Upper lobe of right lung (tissue), 1 donor: ENCODE measurements at places on chromosomes 13 and 19. TPM values are rescaled to one million over a fixed set of nuclear protein-coding genes. Genes with fewer than 3 reads are reported as not detected.

DNA sequence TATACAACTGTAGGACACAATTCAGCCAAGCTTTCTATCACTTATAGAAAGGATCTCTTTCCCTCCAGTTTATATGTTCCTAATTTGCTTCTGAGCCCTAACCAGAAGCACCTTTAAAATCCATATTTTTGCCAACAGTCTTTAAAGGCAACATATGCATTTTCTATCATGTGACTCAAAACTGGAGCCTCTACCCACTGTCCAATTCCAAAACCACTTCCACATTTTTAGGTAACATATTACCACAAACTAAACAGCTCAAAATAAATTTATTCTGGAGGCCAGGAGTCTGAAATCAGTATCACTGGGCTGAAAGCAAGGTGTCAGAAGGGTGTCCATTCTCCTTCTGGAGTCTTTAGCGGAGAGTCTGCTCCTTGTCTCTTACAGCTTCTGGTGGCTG is 15.9 kb upstream of the EFNB2 start:
- H3K4me3 ChIP-seq, result no peak overlapping the region
- no peak overlapping the region for H3K27ac ChIP-seq
- no peaks in the 10 kb centered on the region for H3K27me3 ChIP-seq
- peaks cover 49% of the 10 kb centered on the region for H3K36me3 ChIP-seq
- DNase-seq, result no peak

- no peaks in the 10 kb centered on the region for H3K27me3 ChIP-seq
- peaks cover 42% of the 10 kb centered on the region for H3K4me1 ChIP-seq
- H3K4me3 ChIP-seq, result no peak overlapping the region
- H3K27ac ChIP-seq, result peak overlapping the region; percentile 44
- DNase-seq, result no peak
These were observed 74.6 kb upstream of the NPAS1 start for GRCh38 chr19:46944918-46945628.

- H3K4me1 ChIP-seq, result no peaks in the 10 kb centered on the region
- H3K27ac ChIP-seq, result no peak overlapping the region
- H3K4me3 ChIP-seq, result no peak overlapping the region
- no peaks in the 10 kb centered on the region for H3K36me3 ChIP-seq
- H3K27me3 ChIP-seq, result peaks cover 15% of the 10 kb centered on the region
- no peak for DNase-seq
These were observed 62.9 kb upstream of the URI1 start for GRCh38 chr19:29878973-29879654.

- no peak for DNase-seq
- no peaks in the 10 kb centered on the region for H3K27me3 ChIP-seq
These were observed 43.2 kb downstream of the DCLK1 start for GRCh38 chr13:36088001-36088400.

GRCh38 chr19:44782729-44783128 is 5.0 kb downstream of the CBLC start:
- DNase-seq, result no peak
- no peak overlapping the region for H3K27ac ChIP-seq
- no peaks in the 10 kb centered on the region for H3K36me3 ChIP-seq
- H3K4me3 ChIP-seq, result no peak overlapping the region

- H3K27ac ChIP-seq, result no peak overlapping the region
- no peak overlapping the region for H3K4me3 ChIP-seq
- H3K27me3 ChIP-seq, result no peaks in the 10 kb centered on the region
- no peaks in the 10 kb centered on the region for H3K4me1 ChIP-seq
These were observed 41.1 kb downstream of the TMTC4 start for GRCh38 chr13:100633461-100633860.

DNA sequence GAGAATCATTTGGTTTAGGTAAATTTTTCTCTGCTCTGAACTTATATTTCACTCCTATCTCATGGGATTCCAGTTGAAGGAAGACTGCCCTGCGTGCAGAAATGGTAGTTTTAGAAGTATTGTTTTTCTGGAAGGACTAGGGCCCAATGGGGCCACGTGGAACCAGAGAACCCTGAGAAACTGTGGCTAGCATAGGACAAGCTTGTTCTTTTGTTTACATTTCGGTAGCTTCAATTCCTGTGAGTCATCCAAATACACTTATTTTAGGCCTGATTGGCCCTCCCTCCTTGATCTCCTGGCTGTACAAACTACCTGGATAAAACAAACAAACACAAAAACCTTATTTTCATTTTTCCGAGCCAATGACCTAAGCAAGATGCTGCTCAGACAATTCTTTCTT is 124.0 kb downstream of the ITGBL1 start:
- no peaks in the 10 kb centered on the region for H3K4me1 ChIP-seq
- H3K4me3 ChIP-seq, result no peak overlapping the region
- no peaks in the 10 kb centered on the region for H3K36me3 ChIP-seq

DNA sequence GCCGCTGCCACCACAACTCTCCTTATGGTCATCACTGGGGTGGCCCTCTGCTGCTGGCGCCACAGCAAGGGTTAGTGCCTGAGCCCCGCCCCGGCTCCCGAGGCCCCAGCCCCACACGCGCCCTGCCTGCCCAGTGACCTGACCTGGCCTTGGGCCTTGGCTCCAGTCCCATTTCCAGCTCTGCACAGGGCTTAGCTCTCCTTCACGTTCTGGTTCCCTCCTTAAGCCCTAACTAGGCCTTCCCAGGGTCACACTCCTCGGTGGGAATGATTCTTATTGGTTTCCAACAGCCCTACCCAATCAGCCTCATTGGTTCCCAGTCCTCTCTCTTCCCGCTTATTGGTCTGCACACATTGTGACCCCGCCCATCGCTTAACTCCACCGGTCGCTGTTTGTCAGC is 5.8 kb downstream of the KIRREL2 start:
- no peak for DNase-seq
- no peak overlapping the region for H3K27ac ChIP-seq
- no peaks in the 10 kb centered on the region for H3K36me3 ChIP-seq
- H3K4me3 ChIP-seq, result no peak overlapping the region

- H3K27ac ChIP-seq, result peak overlapping the region; percentile 85
- H3K27me3 ChIP-seq, result no peaks in the 10 kb centered on the region
- H3K36me3 ChIP-seq, result peaks cover 15% of the 10 kb centered on the region
- DNase-seq, result no peak
- peaks cover 19% of the 10 kb centered on the region for H3K4me1 ChIP-seq
These were observed 1.0 kb upstream of the ZNF529 start for GRCh38 chr19:36573895-36574720.

GRCh38 chr19:16608290-16608739 is 19.7 kb downstream of the MED26 start:
- DNase-seq, result no peak
- H3K27me3 ChIP-seq, result no peaks in the 10 kb centered on the region
- peaks cover 63% of the 10 kb centered on the region for H3K4me1 ChIP-seq
- H3K27ac ChIP-seq, result peak overlapping the region; percentile 61
- H3K4me3 ChIP-seq, result no peak overlapping the region

GRCh38 chr13:48233046-48233888 is at the start of gene ITM2B:
TSS of gene ITM2B (plus strand) at chr13:48233206. CDS start at chr13:48233361, 155 bp downstream.
- H3K27ac ChIP-seq, result peak within 1 kb of the TSS; percentile 100
- H3K36me3 ChIP-seq, result no peaks in the 10 kb centered on the region
- no peaks in the 10 kb centered on the region for H3K27me3 ChIP-seq
- peak; percentile 93 for DNase-seq
- H3K4me1 ChIP-seq, result peaks cover 29% of the 10 kb centered on the region

DNA sequence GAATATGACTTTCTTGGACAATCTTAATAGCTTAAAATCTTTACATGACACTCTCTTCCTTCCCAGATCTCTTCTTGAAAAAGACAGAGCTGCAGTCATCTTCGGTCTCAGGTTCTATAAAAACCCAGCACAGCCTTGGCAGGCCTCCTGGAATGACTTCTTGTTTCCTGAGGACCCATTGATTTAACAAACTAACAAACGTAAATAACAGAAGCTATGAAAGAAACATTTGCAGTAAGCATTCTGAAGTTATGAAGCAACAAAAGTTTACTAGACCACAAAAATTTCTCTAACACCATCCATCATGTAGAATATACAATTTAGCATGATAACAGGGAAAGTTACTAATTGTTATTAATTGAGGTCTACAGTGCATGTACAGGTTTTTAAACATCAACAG is 62.8 kb upstream of the STARD13 start:
- H3K36me3 ChIP-seq, result no peaks in the 10 kb centered on the region
- DNase-seq, result no peak
- no peaks in the 10 kb centered on the region for H3K27me3 ChIP-seq
- H3K27ac ChIP-seq, result no peak overlapping the region
- no peak overlapping the region for H3K4me3 ChIP-seq

GRCh38 chr19:39401070-39401548 is 5.5 kb upstream of the ZFP36 start:
- no peaks in the 10 kb centered on the region for H3K27me3 ChIP-seq
- peak overlapping the region; percentile 99 for H3K27ac ChIP-seq
- H3K36me3 ChIP-seq, result peaks cover 5% of the 10 kb centered on the region
- H3K4me3 ChIP-seq, result no peak overlapping the region

DNA sequence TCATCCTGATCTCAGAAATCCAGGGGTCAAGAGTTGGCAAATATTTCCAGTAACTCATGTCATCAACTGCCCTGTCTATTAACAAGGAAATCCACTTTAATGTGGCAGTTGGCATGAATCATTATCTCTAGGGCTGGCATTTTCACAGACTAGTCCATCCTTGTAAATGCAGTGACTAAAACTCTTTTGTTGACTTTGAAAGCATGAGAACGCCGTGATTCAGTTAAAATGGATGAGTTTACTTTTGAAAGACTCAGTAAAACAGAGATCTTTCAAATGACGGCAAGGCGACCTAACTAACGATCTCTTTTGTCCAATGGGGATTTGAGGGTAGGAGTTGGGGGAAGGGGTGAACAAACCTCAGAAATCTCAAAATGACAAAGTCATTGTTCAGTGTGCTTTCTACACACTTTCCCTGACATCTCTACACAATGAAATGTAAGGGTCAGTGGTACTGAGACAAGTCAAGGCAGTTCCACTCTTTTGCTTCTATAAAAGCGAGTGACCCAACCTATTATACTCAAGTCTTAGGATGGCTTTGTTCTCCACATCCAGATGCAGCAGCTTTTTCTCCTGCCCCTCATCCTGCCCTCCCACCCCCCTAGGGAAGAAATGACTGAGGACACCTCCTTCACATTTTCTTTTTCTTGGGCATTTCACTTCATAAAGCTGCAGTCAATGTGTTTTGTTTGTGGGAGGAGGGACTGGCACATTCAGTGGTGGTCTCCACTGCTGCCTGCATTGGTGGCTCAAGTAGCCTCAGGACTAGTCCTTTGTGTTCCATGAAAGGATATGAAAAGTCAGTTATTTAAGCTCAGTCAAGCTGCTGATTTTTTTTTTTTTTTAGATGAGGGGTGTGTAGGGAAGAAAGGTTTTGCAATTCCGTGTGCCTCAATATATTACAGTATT is 200.5 kb downstream of the ABCC4 start:
- no peak for DNase-seq
- H3K4me1 ChIP-seq, result no peaks in the 10 kb centered on the region

GRCh38 chr19:1009041-1009980 is 9.1 kb downstream of the GRIN3B start:
- no peaks in the 10 kb centered on the region for H3K27me3 ChIP-seq
- peak overlapping the region; percentile 36 for H3K27ac ChIP-seq
- H3K4me1 ChIP-seq, result no peaks in the 10 kb centered on the region
- peaks cover 51% of the 10 kb centered on the region for H3K36me3 ChIP-seq
- DNase-seq, result no peak
- no peak overlapping the region for H3K4me3 ChIP-seq

- no peak overlapping the region for H3K27ac ChIP-seq
- H3K4me1 ChIP-seq, result no peaks in the 10 kb centered on the region
- H3K27me3 ChIP-seq, result peaks cover 64% of the 10 kb centered on the region
- DNase-seq, result no peak
- peak overlapping the region; percentile 21 for H3K4me3 ChIP-seq
These were observed 464.4 kb downstream of the ITGBL1 start for GRCh38 chr13:101916775-101917474.

GRCh38 chr13:33932769-33933406 is 114.9 kb downstream of the RFC3 start:
- H3K27ac ChIP-seq, result no peak overlapping the region
- H3K4me3 ChIP-seq, result no peak overlapping the region
- DNase-seq, result no peak
- no peaks in the 10 kb centered on the region for H3K36me3 ChIP-seq
- H3K4me1 ChIP-seq, result no peaks in the 10 kb centered on the region

The MCEMP1 gene
- total RNA-seq, result 97.9 TPM

The C19orf33 gene
- 63.0 TPM for total RNA-seq

The MISP3 gene
- total RNA-seq, result 6.7 TPM

The CYP2A7 gene
- total RNA-seq, result 1.7 TPM

The LIM2 gene
- not detected for total RNA-seq

The PLPPR3 gene
- 0.46 TPM for total RNA-seq

The FBXL3 gene
- total RNA-seq, result 49.4 TPM

The SPTBN4 gene
- total RNA-seq, result 1.5 TPM

The KANK2 gene
- 268 TPM for total RNA-seq

The ICAM3 gene
- 23.8 TPM for total RNA-seq

The SLC25A41 gene
- total RNA-seq, result not detected

The ERICH6B gene
- total RNA-seq, result not detected

The KLK3 gene
- not detected for total RNA-seq
